Uterine smooth muscle cell (primary cell): ENCODE measurements at places on chromosomes 1 and 21. TPM values are rescaled to one million over a fixed set of nuclear protein-coding genes. Genes with fewer than 3 reads are reported as not detected.

NBPF19 gene
- 23.9 and 29.5 TPM in 2 replicates for total RNA-seq

GPR137B gene
- total RNA-seq: 7.1 and 18.0 TPM in 2 replicates

BRDT gene
- not detected in 2 replicates for total RNA-seq

PFKL gene
- 232 and 303 TPM in 2 replicates for total RNA-seq

IGSF9 gene
- total RNA-seq: under 0.01 TPM in 1 of 2 replicates, not detected in the other

OR2T35 gene
- total RNA-seq: not detected in 2 replicates

CEP104 gene
- 21.2 and 29.6 TPM in 2 replicates for total RNA-seq

MIS18A gene
- 8.7 and 29.5 TPM in 2 replicates for total RNA-seq

DMBX1 gene
- not detected in 2 replicates for total RNA-seq

C1orf141 gene
- not detected in 2 replicates for total RNA-seq

LIPI gene
- not detected in 2 replicates for total RNA-seq
